NCI-H510A (cell line): ENCODE measurements at places on chromosomes 11 and 22.

- DNase-seq, result no peak
These were observed 8.3 kb upstream of the MICALL1 start for GRCh38 chr22:37897807-37898206.

DNA sequence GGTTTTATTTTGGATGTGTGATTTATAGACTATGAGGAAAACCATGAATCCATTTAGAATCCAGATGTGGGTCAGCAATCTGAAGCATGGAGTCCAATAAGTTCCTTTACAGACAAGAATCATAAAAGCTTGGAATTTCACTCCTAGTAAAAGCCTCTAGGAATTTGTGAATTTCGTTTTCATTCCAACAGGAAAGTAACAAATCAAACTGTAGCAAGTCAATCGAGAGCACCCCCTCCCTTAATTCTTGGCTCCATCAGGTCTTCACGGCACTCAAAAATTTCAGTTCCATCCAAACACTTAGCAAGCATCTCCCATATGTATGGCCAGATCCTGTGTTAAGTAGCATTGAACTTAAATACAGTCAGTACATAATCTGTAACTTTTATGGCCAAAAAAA, 143.6 kb upstream of the POU2AF2 start:
- DNase-seq, result no peak

GRCh38 chr11:71446942-71447688, 1.1 kb downstream of the DHCR7 start:
- DNase-seq, result no peak

DNA sequence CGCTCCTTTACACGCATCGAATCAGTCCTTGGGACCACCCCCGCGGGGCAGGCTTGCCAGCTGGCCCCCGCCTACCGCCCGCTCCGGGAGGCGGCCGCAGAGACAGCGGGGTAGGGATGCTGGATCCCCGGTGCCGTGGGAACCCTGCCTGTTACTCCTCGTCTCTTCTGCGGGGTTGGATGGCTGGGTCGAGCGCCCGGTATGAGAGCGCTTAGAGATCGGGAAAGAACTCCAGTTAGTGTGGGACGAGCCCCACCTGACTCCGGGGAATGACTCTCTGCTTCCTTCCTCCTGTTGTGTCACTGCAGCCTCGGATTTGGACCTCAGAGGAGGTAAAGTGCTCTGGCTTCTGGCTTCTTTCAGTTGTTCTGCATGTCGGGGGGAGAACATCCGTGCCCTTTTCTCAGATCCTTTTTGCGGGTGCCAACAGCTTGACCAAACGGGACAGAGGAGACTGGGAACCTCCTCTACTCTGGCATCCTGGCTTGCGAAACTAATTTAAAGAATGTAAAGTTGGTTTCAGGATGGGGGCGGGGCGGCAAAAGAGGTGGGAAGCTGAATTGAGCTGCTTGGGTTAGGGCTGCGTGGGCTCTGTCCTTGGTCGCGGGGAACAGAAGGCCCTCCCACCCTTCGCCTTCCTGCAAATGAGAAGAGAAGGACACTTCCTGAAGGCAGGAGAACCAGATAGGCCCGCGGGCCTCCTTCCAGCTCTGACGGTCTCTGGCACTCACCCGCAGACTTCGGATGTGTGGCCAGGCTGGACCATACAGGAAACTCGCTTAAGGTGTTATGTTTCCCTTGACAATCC, 938 bp downstream of the LAYN start:
- no peak for DNase-seq

DNA sequence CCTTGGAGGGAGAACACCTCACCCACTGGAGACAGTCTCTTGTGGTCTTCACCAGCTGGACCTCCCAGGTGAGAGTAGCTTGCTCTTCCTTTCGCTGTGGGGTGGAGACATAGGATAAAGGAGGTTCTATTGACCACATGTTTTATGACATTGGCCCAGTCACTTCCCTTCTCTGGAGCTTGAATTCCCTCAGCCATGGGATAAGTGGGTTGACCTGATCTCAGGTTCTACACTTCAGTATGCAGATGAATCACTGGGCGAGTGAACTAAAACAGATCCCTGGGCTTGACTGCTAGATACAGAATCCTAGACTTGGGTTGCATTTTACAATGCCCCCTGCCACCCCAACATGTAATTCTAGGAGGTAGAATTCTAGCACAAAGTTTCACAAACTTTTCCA, 54.8 kb upstream of the PRSS23 start:
- no peak for DNase-seq

- DNase-seq, result peak; percentile 70
These were observed 2.9 kb downstream of the ZP1 start for GRCh38 chr11:60870276-60870675.

DNA sequence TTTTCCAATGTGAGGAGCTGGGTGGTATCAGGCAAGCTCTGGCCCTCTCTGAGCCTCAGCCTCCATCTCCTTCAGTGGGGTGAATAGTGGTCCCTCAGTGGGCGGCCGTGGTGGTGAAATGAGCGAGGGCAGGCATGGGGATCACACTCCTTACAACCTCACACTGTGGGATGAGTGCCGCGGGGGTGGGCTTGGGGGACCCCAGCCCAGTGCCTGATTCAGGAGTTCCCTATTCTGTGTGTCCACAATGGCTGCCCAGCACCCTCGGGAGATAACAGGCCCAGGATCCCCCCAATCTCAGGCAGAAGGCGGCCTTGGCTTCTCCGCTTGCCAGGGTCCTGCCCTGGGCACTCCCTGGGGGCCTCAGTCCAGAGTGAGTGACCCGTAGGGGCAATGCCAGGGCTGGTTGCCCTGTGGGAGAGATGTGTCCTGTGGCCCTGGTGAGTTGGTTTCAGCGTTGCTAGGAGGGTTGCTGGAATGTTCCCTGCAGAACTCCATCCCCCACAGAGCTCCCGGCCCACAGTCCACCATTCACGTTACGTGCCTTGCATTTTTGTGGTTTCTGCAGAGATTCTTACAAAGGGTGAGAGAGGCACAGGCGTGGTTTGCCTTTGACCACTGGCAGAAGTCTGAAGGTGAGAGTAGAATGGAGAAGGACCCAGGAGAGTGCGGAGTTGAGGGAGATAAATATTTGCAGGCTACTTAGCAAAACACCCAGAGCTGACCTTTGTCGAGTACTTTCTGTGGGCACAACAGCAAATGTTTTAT, 2.9 kb downstream of the ALDH3B1 start:
- no peak for DNase-seq

- DNase-seq, result no peak
These were observed 184.0 kb upstream of the TBCEL start for GRCh38 chr11:120839846-120840402.

GRCh38 chr11:2892215-2892966, 6.8 kb upstream of the CDKN1C start:
- no peak for DNase-seq

- DNase-seq, result no peak
These were observed 21.7 kb upstream of the BAIAP2L2 start for GRCh38 chr22:38132136-38132535.

DNA sequence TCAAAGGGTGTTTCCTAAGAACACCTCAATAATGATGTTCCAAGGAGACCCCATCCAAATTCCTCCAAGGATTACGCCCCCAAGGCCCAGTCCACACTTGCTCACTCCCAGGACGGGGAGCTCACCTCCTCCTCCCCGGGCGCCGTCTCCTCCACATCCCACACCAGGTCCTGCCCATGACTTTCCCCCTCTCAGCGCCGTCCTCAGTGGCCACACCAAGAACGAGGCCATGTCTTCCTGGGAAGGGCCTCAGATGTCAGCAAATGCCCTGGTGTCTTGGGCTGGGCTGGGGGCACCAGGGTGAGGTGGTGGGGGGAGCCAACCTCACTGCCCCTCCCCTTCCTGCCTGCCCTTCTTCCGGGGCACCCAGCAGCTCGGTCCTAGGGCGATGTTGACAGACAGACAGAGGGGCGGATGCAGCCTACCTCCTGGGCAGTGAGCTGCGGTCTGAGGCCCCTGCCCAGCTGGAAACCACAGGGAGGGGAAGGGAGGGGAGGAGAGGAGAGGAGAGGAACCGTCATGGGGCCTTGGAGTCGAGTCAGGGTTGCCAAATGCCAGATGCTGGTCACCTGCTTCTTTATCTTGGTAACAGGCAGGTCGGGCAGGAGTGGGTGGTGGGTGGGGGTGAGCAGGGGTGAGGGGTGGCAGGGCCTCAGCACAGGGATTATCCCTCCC, at the start of the genes C11orf21 and TSPAN32:
TSS of gene C11orf21 (minus strand) at position 288 of the 675 bp plus-strand sequence. CDS start at position 178, 110 bp downstream.
TSS of gene TSPAN32 (plus strand) at position 383 of the 675 bp plus-strand sequence. CDS start at position 520, 137 bp downstream.
- DNase-seq, result no peak

DNA sequence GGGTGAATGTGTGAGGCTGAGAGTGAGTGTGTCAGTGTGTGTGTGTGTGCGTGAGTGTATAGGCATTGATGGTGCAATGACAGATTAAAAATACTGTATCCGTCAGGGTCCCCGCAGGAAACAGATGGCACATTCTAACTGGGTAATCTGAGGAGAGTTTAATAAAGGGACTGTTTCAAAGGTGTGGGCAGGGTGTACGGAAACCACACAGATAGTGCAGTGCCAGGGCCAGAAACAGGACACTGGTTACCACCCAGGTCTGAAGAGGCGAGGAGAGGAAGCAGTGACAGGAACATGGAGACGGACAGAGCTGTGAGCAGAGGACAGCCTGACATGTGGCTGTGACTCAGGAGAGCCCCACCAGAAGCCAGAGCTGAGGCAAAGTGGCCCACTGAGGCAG, 16.5 kb downstream of the P2RX3 start:
- no peak for DNase-seq

- no peak for DNase-seq
These were observed 116.8 kb upstream of the NECTIN1 start for GRCh38 chr11:119845756-119846155.

DNA sequence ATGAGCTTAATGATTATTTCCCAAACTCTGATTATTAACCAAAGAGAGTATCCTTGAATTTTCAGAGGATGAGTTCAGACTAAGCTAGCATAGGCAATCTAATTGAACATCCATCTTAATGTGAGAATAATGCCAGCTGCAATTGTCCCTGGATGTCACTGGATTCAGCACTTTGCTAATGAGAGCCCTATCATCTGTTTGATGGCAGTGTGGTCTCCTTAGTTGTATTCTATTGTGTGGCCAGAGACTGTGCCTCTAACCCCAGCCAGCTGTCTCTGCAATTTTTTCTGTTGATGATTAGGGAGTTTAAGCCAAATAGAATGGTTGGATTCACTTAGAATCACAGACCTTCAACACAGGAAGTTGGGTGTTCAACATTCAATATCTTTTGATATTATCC, 1249.5 kb downstream of the FAM181B start:
- no peak for DNase-seq

DNA sequence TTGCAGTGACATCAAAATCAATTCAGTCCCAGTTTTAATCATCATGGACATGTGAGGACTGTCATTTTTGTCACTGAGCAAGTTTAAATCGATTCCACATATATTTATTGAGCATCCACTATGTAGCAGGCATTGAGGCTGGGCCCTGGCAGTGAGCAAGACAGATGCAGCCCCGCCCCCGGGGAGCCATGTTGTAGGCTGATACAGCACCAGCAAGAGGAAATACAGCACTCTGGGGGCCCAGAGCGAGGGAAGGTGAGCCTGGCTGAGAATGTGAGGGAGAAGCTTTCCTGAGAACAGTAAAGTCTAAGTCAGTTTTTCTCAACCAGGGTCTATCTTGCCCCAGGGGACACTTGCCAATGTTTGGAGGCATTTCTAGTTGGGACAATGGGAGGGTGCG, 108.6 kb upstream of the ASPHD2 start:
- DNase-seq, result no peak

DNA sequence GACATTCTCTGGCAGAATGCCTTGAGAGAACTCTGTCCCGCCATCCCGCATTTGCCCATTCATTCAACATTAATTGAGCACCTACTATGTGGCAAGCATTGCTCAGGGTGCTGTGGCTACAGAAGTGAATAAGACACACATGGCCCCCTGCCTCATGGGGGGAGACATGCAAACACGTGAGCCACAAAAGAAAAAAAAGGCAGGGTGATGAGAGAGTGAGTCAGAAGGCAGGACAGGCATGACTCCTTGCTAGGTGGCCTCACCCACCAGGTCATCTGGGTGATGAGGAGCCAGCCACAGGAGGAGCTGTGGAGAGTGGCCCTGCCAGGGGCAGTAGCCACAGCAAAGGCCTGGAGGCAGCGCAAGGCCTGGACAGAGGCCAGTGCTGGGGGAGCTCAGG, 4.9 kb downstream of the CHRM4 start:
- DNase-seq, result no peak

DNA sequence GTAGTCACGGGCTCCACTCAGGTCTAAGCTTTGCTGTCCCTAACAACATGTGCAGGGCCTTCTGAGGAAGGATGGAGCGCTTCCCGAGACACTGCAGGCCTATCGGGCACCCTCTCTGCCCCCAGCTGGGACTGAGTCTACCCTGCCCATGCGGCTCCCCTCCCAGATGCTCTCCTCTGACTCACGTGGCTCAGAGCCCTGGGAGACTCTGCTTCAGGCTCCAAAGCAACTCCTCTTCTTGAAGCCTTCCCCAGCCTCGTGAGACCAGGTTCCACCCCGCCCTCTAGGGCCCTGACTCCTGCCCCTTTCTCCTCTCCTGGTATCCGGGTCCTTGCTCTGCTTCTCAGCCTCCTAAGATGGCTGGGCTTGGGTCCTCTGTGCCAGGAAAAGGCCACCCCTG, 28.4 kb upstream of the ARFGAP3 start:
- no peak for DNase-seq

DNA sequence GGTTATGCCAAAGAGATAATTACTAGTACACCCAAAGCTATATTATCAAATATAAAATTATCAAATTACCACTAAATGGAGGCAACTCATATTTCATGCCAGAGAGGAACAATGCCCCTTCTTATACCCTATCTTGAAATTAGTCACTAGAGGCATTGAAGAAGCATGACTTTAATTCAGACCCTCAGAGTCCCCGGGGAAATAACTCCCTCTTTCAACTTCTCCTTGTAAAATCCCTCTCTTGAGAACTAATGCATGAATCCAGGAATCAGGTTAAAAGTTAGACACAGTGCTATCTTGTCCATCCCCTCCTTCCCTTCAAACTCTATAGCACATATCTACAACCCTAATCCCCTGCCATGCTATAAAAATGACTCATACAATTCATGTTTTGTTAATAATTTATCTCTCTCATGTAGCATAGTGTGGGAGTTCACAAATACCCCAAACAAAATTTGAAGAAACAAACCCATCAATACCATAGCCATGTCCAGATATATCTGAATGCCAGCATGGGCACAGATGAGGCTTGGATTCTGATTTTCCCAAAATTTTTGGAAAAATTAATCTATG, 665.4 kb downstream of the KCNA4 start:
- DNase-seq, result no peak

DNA sequence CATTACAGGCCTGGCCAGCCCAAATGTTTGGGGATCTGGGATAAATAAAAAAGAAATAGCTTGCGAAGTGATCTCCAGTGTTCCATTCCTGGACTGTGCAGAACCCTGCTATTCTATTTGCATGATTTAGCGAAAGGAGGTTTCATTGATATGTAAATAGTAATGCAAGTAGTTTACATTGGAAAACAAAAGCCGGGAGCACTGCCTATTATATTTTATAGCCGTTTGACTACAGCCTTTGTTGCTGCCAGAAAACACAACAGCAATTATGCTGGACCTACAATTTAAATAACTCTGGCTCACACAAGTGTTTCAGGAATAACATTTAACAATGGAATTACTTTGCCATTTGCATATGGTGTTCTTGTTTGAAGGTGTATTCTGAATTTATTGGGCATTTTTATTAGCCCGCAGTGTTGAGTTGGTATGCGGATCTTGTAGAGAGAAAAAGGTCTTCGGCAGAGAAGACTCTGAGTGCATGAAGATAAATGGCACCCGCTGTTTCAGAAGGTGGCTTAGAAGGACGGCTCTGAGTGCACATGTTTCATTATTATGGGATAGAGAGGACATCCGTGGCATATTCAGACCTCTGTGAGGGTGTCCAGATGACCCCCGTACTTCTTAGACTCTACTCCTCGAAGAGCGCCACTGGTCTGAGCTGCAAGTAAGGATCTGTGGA, 315.0 kb downstream of the BRD1 start:
- DNase-seq, result no peak

GRCh38 chr22:46275455-46276122, 7.8 kb downstream of the TTC38 start:
- no peak for DNase-seq

- DNase-seq, result no peak
These were observed 644.4 kb downstream of the TBC1D22A start for GRCh38 chr22:47406896-47407295.
